ENCODE measurements at places on chromosomes 12 and 14.

DNA sequence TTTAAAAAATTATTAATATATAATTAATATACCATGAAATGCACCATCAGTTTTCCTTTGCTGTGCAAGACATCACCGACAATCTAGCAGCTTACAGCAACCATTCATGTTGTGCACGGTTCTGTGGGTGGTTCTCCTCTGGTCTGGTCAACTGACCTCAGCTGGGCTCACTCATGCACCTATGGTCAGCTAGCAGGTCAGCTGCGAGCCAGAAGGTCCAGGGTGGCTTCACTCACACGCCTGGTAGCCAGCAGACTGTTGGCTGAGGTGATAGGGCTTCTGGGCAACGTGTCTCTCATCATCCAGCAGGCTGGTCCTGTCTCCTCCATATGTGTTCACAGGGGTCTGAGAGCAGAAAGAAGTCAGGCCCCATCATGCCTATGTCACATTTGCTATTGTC is 210.4 kb downstream of the KIF26A start:
- H3K4me3 ChIP-seq: no peak overlapping the region
- no peak overlapping the region for H3K27ac ChIP-seq
- peak; percentile 27 for DNase-seq
- H3K27me3 ChIP-seq: peaks cover 75% of the 10 kb centered on the region
- H3K4me1 ChIP-seq: no peaks in the 10 kb centered on the region

- no peak overlapping the region for H3K4me3 ChIP-seq
- no peaks in the 10 kb centered on the region for H3K27me3 ChIP-seq
- DNase-seq: no peak
- H3K4me1 ChIP-seq: peaks cover 9% of the 10 kb centered on the region
- H3K27ac ChIP-seq: no peak overlapping the region
- no peaks in the 10 kb centered on the region for H3K36me3 ChIP-seq
Observed at GRCh38 chr12:48869191-48869590, 3.5 kb upstream of the RND1 start.

GRCh38 chr12:109250523-109250922 is 58.6 kb downstream of the FOXN4 start:
- H3K27ac ChIP-seq: no peak overlapping the region
- no peaks in the 10 kb centered on the region for H3K27me3 ChIP-seq
- no peaks in the 10 kb centered on the region for H3K4me1 ChIP-seq
- DNase-seq: no peak

- H3K27ac ChIP-seq: no peak within 1 kb of the TSS
- peaks cover 5% of the 10 kb centered on the region for H3K4me1 ChIP-seq
- H3K4me3 ChIP-seq: peak within 1 kb of the TSS; percentile 6
- H3K36me3 ChIP-seq: no peaks in the 10 kb centered on the region
- peaks cover 68% of the 10 kb centered on the region for H3K27me3 ChIP-seq
Observed at GRCh38 chr12:48004053-48004941, at the start of gene COL2A1. Gene COL2A1 (minus strand): TSS chr12:48004476. CDS start chr12:48004321, 155 bp downstream.

DNA sequence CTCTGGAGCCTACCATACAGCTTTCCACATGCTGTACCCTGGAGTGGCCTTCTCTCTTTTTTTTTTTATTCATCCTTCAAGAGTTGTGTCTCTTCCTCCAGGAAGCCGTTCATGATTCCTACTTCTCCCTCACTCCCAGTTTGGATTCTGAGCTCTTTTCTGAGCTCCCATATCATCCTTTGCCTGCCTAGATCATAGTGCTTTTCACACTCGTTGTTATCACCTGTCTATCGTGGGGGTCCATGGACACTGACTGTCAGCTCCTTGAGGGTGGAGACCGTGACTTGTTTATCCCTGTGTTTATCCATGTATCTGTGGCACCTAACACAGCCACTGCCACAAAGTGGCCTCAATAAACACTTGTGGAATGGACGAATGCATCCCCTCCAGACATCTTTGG is 7.0 kb downstream of the AK7 start:
- no peak for DNase-seq
- no peak overlapping the region for H3K4me3 ChIP-seq
- H3K4me1 ChIP-seq: no peaks in the 10 kb centered on the region
- no peaks in the 10 kb centered on the region for H3K36me3 ChIP-seq
- no peak overlapping the region for H3K27ac ChIP-seq
- H3K27me3 ChIP-seq: no peaks in the 10 kb centered on the region

DNA sequence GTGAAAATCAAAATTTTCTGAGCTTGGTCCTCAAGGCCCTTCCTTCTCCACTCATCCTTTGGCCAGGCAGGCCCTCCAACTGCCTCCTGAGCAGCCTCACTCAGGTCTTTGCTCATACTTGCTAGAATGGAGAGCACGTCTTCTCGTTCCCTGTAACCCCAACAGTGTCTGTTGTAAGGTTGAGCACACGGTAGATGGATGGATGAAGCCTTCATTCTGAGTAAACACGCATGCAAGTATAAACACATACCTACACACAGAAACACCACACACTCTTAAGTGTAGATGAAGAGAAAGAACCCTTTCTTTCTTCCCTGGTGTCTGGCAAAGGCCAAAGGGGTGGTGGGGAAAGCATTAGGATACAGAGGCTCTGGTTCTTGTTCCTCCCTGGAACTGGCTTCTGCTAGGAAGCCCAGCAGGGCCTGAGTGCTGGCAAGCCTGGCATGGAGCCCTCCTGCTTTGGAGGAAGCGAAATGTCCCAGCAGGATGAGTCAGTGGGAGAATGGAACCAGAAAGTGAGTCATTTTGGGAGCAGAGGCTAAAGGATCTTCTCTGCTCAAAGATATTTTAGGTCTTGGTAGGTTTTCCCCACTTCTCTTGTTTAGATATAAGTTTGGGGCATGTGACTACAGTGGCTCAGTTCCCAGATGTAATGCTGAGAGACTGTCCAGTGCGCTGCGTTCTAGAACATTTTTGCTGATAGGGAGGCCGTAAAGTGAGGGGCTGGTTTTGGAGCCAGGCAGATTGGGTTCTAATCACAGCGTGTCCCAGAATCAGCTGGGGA is 127.4 kb downstream of the CACNA1C start:
- H3K4me3 ChIP-seq: no peak overlapping the region
- peaks cover 25% of the 10 kb centered on the region for H3K27me3 ChIP-seq
- H3K36me3 ChIP-seq: no peaks in the 10 kb centered on the region
- no peak for DNase-seq

- no peaks in the 10 kb centered on the region for H3K27me3 ChIP-seq
- H3K36me3 ChIP-seq: no peaks in the 10 kb centered on the region
- no peak for DNase-seq
- H3K4me3 ChIP-seq: no peak overlapping the region
- no peak overlapping the region for H3K27ac ChIP-seq
Observed at GRCh38 chr12:22935090-22935489, 310.1 kb downstream of the ETNK1 start.

DNA sequence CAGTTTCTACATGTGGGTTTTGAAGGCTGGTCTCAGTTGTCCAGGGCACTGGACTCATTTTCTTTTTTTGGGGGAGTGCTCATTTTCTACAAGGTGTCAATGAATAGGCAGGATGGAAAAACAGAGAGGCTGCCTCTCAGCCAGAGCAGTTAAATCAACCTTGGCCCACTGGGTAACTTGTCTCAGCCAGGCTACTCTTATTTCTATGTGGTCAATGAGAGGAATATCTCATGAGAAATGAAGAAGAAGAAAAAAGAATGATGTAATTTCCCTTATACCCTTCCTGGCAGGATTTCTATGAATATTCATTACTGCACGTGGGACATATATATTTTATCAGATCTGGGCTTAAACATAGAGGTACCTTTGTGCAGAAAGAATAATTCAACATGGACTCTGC is 155.2 kb upstream of the E2F7 start:
- H3K4me1 ChIP-seq: no peaks in the 10 kb centered on the region
- H3K27me3 ChIP-seq: no peaks in the 10 kb centered on the region
- H3K4me3 ChIP-seq: no peak overlapping the region
- DNase-seq: no peak

DNA sequence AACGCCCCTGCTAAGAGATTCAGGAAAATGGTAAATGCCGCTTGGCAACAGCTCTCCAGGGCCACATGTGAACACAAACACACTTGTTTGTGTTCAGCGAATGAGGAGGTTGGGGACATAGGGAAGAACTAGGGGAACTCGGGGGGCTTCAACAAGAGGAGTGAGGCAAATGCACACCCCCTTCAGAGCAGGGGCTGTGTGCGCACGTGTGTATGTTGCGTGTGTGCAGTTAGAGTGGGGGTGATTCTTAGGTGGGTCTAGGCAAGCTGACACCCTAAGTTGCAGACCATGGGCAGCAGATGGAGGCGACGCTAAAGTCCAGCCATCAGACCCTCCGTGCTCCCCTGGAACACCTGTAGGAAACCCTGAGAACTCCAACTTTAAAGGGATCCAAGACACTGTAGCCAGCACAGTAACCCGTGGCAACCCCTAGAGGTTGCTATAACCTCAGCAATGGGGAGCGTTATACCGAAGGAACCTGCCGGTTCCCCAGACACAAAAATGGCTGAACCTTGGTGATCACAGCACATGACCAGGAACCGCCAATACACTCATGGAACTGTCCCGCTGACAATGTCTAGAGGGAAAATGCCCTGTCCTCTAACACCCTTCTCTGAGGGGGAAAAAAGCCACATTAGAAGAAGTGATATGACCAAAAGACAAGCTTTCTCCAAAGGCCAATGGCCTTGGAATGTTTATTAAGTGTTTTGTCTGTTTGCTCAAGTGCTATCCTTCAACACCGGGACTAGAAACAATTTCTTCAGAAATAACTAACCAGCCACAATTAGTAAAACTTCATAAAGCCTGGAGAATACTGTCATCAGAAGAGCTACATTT is 86.5 kb upstream of the CEP83 start:
- H3K36me3 ChIP-seq: no peaks in the 10 kb centered on the region
- H3K27ac ChIP-seq: no peak overlapping the region
- DNase-seq: no peak
- H3K27me3 ChIP-seq: no peaks in the 10 kb centered on the region

- no peak overlapping the region for H3K4me3 ChIP-seq
- H3K4me1 ChIP-seq: no peaks in the 10 kb centered on the region
- H3K36me3 ChIP-seq: peaks cover 72% of the 10 kb centered on the region
Observed at GRCh38 chr12:131749618-131750315, 38.9 kb downstream of the SFSWAP start.

- H3K27ac ChIP-seq: no peak overlapping the region
- H3K4me3 ChIP-seq: no peak overlapping the region
- no peaks in the 10 kb centered on the region for H3K36me3 ChIP-seq
- H3K4me1 ChIP-seq: no peaks in the 10 kb centered on the region
Observed at GRCh38 chr14:100706860-100707259, 19.8 kb upstream of the DLK1 start.

DNA sequence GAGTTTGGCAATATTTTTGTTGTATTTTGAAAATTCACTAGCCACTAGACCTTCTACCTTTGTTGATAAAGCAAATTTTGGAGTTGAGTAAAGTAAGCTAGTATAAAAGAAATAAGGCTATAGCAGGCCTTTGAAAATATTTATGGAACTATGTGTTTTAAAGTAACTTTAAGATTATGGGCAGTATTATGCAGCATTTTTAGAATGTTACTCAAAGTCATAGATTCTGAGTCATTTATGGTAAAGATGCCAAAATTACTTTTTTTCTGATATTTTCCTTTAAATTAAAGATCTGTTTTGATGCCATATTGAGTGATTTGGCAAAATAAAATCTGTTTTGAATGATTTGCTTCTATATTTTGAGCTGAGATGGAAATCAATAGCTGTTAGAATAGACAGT is 57.2 kb downstream of the SYNE2 start:
- no peak overlapping the region for H3K27ac ChIP-seq
- H3K4me1 ChIP-seq: peaks cover 11% of the 10 kb centered on the region

GRCh38 chr12:96669786-96670185 is 180.4 kb downstream of the CFAP54 start:
- no peaks in the 10 kb centered on the region for H3K4me1 ChIP-seq
- no peaks in the 10 kb centered on the region for H3K36me3 ChIP-seq
- H3K27me3 ChIP-seq: no peaks in the 10 kb centered on the region

- DNase-seq: no peak
- no peak overlapping the region for H3K27ac ChIP-seq
- no peaks in the 10 kb centered on the region for H3K27me3 ChIP-seq
Observed at GRCh38 chr14:92407410-92407809, 84.4 kb downstream of the SLC24A4 start.

DNA sequence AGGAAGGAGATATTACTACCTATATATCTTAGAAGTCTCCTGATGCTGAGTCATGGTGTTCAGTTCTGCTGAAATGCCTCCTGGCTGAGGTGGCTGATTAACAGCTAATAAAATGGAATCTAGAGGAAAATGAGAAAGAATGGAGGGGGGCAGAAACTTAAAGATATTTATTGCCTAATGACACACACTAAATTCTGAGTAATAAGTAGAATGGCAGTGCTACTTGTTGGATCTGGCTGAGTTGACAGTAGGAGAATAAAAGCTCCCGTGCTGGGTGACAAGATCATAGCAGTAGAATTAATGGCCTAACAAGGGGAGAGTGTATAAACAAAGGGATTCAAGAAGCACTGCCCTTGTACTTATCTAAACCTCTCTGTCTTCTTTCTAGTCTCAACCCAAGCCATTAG is 137.5 kb downstream of the CNTN1 start:
- H3K27me3 ChIP-seq: no peaks in the 10 kb centered on the region
- no peak for DNase-seq
- H3K4me1 ChIP-seq: peaks cover 18% of the 10 kb centered on the region
- no peak overlapping the region for H3K4me3 ChIP-seq
- H3K27ac ChIP-seq: peak overlapping the region; percentile 35

GRCh38 chr14:72563676-72564075 is 330.2 kb downstream of the DPF3 start:
- H3K4me1 ChIP-seq: peaks cover 20% of the 10 kb centered on the region
- no peak for DNase-seq
- H3K27me3 ChIP-seq: no peaks in the 10 kb centered on the region
- H3K27ac ChIP-seq: no peak overlapping the region
- H3K36me3 ChIP-seq: no peaks in the 10 kb centered on the region

DNA sequence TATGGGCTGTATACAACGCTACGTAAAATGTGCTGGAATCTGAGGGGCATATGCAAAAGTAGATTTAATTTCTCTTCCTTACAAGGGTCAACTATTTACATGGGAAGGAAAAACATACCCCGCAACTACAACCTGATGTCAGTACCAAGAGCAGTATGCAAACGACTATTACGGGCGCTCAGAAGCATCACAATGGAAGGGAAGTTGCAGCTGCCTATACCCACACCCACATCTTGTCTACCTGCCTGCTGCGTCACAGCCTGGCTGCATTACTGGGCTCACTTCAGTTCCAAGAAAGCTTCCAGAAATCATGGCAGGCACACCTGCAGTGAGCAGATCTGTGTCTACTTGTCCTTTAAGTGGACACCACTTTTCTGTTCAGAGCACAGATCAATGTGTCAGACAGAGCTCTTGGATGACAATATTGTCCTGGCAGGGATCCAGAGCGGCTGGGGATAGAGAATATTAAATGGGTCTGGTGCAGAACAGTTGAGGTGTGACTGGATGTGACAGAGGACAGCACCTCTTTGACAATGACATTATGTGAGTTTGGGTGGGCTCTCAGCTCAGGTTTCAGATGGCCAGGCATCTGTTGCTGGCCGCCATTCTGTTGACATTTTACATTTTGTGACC is 41.5 kb upstream of the GNG2 start:
- H3K27ac ChIP-seq: no peak overlapping the region
- no peaks in the 10 kb centered on the region for H3K36me3 ChIP-seq
- no peaks in the 10 kb centered on the region for H3K4me1 ChIP-seq
- H3K27me3 ChIP-seq: no peaks in the 10 kb centered on the region
- H3K4me3 ChIP-seq: no peak overlapping the region

Data from RWPE2 (cell line).